ENCODE measurements at places on chromosomes 7 and 10.

- no peak for DNase-seq
These were observed 210.1 kb upstream of the PPP1R3A start for GRCh38 chr7:114128880-114129279.

- no peak for DNase-seq
These were observed 65.6 kb upstream of the CTBP2 start for GRCh38 chr10:125226005-125226404.

GRCh38 chr7:93196336-93196735 lies 29.9 kb downstream of the HEPACAM2 start:
- no peak for DNase-seq

- DNase-seq = no peak
These were observed 855 bp upstream of the PALD1 start for GRCh38 chr10:70477661-70478162.

DNA sequence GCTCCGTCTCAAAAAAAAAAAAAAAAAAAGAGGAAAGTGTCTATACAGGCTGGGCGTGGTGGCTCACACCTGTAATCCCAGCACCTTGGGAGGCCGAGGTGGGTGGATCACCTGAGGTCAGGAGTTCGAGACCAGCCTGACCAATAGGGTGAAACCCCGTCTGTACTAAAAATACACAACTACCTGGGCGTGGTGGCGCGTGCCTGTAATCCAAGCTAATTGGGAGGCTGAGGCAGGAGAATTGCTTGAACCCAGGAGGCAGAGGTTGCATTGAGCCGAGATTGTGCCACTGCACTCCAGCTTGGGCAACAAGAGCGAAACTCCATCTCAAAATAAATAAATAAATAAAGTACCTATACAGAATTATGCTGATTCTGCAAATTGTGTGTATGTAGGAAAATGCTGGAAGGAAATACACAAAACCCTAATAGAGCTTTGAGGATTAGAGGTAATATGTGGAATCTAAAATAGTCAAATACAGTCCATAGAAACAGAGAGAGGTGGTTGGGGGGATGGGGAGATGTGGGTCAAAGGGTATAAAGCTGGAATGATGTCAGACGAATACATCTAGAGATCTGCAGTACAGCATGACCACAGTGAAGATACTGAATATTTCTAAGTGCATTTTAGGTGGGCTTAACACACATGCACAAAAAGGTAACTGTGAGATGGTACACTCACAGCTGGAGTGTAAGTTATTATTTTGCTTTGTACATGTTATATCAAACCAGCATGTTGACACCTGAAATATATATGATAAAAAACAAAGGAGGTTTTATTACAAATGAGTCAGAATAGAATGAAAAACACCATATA lies 174.5 kb upstream of the KLF14 start:
- DNase-seq = no peak

DNA sequence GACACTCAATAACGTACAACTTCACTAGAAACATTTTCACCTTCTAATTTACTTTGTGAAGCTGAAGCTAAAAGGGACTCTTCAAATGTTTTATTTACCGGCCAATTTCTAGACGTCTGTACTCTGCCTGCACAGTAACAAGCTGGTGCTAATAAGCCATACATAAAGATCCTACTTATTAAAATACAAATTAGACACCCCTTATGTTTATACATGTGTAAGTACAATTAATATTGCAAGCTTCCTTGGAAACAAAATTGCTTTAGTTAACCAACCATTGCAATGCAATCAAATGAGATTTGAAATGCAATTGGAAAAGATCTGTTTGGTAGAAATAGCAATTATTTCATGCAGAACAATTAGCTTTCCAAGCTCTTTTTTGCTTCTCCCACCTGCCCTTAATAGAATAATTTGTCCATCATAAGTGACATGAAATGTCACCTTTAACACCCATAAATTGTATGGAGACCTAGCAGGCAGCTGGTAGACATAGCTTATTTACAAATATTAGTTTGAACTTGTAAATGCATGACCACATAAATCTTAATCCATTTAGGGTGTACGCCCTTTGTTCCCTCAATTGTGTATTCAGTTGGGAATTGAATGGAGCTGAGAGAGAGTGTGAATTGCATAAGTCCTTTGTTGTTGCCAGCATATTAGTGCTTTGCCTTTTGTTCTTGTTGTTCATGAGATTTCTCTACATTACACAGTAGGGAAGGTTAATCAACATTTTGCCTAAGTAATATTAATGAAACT lies 277.1 kb downstream of the CACNA2D1 start:
- no peak for DNase-seq

- DNase-seq = no peak
These were observed 33.2 kb downstream of the KMT2C start for GRCh38 chr7:152402384-152403250.

DNA sequence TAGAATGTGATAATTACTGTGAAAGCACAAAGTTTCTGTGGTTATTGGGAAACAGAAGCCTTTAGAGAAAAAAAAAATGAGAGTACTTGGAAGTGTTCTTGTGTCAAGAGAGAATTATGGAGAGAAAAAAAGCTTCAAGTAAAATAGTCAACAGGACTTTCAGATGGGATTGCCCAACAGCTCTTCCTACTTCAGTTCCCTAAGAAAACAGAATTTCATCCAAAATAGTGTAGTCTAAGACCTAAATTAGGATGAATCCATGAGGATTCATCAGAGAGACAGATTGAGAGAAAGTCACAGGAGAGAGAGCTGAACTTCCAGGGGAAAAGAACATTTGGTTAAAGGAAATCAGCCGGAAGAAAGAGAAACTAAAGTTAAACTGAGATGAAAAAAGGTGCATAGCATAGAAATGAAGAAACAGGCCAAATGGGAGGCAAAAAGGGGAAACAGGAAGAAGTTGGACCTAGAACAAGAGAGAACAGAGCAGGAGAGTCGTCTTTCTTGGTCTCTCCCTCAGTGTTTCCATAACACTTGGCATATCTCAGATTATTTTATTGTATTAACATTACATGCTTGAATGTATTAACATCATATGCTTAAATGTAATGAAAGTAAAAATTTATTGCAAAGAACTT lies 2.5 kb downstream of the SCIN start:
- no peak for DNase-seq

DNA sequence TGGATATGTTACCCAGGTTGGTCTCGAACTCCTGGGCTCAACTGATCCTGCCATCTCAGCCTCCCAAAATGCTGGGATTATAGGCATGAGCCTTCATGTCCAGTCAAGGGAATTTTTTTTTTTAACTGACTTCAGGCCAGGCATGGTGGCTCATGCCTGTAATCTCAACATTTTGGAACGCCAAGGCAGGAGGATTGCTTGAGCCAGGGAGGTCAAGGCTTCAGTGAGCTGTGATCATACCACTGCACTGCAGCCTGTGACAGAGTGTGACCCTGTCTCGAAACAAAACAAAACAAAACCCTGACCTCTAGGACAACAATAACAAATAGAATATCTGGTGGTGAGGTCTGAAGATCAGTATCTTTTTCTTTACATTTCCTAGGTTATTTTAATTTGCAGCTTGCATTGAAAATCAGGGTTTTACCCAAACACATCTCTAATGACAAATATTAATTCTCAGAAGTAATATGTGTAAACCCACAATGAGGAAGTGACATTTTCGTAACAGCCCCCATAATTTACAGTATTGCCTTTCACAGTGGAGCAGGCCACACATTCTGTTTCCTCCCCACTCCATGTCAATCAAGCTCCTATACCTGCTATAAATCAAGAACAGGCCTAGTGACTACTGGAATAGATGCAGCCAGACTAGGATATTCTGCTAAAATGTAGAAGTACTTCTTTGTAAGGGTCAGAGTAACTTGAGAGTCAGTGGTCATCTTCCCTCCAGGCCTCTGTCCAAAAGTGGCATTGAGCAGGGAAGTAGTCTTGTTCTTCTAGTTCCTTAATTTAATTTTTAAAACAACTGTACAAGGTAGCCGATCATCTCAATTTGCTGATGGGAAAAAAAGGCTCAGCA lies 43.3 kb upstream of the ECHDC3 start:
- no peak for DNase-seq

DNA sequence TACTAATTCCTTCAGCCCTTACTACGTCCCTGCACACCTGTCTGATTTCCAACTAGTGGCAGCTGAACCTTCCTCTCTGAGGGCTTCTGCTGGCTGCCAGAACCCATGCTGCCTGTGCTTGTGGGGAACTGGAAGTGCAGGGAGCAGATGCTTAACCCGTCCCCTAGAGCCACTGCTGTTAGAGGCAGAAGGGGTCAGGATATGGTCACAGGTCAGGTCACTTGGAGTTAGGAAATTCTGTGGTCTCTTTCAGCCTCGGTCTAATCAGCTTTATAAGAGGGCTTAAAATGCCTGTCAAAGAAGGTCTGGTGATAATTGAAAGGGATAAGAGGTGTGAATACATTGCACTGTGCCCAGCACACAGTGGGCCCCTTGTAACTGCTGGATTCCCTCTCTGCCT lies 82.0 kb downstream of the PLPP4 start:
- DNase-seq = no peak

- DNase-seq = peak; percentile 87
These were observed 71.3 kb upstream of the CSTF2T start for GRCh38 chr10:51770709-51771108.

- DNase-seq = no peak
These were observed 172.5 kb downstream of the SORCS1 start for GRCh38 chr10:106992055-106992454.

- no peak for DNase-seq
These were observed 270.5 kb downstream of the CREB5 start for GRCh38 chr7:28682801-28683200.

- no peak for DNase-seq
These were observed 1.8 kb downstream of the SNCG start for GRCh38 chr10:86960003-86960862.

DNA sequence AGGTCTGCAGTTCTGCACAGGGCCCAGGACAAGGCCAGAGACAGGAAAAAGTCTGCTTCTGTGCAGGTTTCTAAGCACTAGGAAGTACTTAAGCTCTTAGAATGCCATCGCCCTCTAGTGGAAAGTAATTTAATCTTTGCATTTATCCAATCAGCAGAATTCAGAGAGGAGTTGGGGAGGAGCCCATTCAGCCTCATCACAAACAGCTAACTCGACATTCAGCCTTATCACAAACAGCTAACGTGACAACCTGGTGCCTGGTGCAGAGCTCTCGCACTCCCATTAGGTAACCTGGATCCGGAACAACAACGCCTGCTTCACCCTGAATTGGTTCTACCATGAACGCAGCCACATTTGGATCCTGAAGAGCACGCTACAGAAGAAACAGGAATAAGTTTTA lies 15.2 kb downstream of the OAT start:
- DNase-seq = peak; percentile 45

- DNase-seq = no peak
These were observed 130.2 kb downstream of the GPR37 start for GRCh38 chr7:124635416-124635815.

- no peak for DNase-seq
These were observed 53.5 kb upstream of the AGBL3 start for GRCh38 chr7:134932707-134933370.

DNA sequence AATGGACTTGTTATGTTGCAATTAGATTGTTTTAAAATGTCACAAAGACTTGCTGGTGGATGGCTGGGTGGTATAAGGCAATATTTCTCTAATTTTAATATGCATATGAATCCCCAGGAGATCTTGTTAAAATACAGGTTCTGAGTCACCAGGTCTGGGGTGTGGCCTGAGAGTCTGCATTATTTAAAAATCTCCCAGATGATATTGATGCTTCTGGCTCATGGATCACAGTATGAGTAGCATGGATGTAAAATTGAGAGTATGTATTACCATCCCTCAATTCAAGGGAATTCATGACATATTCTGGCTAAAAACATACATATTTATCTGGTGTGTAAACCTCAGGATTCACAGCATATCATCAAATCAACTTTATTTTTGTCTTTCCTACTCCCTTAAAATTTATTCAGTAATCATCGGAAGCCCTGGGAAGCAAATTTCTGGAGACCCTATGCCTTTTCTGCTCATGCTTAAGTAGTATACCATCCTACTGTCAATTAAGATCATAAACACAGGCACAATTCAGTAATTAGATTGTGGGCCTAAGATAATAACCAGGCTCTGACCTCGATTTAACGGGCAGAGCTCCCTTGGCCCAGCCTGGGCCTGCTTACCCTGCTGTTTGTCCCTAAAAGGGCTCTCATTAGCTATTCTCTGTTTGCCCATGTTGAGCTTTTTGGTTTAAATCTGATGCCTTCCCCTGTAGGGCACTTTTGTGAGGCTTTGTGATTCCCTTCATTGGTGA lies 29.6 kb upstream of the ICA1 start:
- no peak for DNase-seq

- DNase-seq = peak; percentile 3
These were observed 223.7 kb downstream of the LHFPL3 start for GRCh38 chr7:104552102-104552501.

GRCh38 chr10:16847644-16848043 lies 30.4 kb upstream of the RSU1 start:
- no peak for DNase-seq

DNA sequence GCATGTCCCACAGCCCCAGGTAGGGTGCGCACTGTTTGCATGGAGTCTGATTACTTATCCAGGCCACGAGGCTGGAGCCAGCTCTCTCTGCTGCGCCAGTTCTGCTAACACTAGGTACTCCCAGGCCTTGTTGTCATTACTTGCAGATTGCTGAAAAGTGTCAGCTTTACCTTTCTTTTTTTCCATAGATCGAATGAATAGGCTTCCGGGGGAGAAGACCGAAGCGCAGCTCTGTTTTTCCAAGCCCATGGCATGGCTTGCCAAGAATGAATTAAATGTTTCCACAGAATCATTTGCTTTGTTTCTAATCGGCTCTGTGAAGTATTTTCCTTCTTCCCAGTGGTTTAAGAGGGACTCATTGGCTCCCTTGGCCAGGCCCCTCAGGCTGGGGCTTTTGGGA lies 285.8 kb downstream of the BMPER start:
- DNase-seq = no peak

GRCh38 chr7:130900471-130901076 lies 166.6 kb upstream of the KLF14 start:
- no peak for DNase-seq

DNA sequence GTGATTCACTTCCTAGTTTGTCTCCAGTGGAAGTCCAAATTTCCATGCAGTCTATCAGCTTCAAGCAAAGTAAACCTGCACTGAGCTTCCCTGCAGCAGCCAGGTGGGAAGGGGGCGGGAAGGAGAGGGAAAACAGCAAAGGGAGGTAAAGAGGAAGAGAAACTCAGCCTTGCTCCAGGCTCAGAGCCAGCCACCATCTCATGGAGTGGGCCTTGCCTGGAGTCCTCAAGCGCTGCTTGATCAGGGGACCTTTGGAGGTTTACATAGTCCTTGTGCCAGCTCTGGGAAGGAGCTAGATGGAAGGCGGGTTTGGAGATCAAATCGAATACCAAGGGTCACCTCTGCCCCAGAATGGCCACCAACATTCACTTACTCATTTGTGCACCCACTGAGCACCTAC lies 7.4 kb downstream of the CRTAC1 start:
- no peak for DNase-seq

GRCh38 chr7:92632791-92633190 lies 42.6 kb upstream of the FAM133B start:
- no peak for DNase-seq

Measured in skeletal muscle cell (primary cell).